ENCODE measurements at places on chromosomes 6 and 20. TPM values are rescaled to one million over a fixed set of nuclear protein-coding genes. Genes with fewer than 3 reads are reported as not detected.

DNA sequence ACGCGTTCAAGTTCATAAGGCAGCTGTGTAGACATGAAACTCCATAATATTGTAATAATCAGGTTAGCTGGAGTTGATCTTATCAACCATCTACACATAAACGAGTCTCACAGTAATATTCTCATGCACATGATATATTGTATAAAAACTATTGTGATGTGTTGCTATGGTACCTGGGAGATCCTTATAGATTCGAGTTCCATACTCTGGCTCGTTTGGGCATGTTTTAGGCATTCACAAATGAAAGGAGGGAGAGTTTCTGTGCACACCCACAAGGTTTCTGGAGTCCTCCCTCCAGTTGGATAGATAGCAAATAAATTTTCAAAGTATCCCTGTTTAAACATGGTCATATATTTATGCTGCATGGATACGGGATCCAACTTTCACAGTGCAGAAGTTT is 567.5 kb upstream of the SLC35B3 start:
- DNase-seq = no peak
- no peak overlapping the region for H3K4me3 ChIP-seq
- no peaks in the 10 kb centered on the region for H3K27me3 ChIP-seq
- H3K4me1 ChIP-seq = no peaks in the 10 kb centered on the region
- H3K27ac ChIP-seq = no peak overlapping the region
- no peaks in the 10 kb centered on the region for H3K36me3 ChIP-seq

The PROKR2 gene
- not detected for total RNA-seq

- H3K4me1 ChIP-seq = peaks cover 26% of the 10 kb centered on the region
- no peak for DNase-seq
- no peak overlapping the region for H3K27ac ChIP-seq
- H3K27me3 ChIP-seq = no peaks in the 10 kb centered on the region
- H3K36me3 ChIP-seq = peaks cover 5% of the 10 kb centered on the region
Observed at GRCh38 chr20:47529840-47530239, 28.2 kb downstream of the NCOA3 start.

DNA sequence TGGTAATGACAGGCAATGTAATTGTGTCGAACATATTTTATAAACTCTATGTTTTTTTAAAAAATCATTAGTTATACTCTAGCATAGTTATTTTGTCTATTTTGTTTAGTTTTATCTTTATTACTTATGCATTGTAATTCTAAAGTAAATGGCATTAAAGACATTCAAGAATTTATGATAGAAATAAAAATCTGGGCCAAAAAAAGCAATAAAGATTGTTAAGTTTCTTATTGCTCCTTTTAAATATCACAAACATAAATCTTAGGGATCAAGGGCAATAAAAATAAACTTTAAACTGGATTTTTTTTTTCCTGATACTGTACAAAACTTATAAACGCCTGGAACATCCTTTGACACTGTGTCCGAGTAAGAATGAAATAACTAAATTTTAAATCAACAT is 931.5 kb upstream of the EYS start:
- H3K27ac ChIP-seq = no peak overlapping the region
- DNase-seq = no peak
- H3K4me1 ChIP-seq = no peaks in the 10 kb centered on the region
- no peaks in the 10 kb centered on the region for H3K36me3 ChIP-seq
- H3K27me3 ChIP-seq = no peaks in the 10 kb centered on the region

GRCh38 chr20:4151991-4152695 is 136.8 kb upstream of the RNF24 start:
- DNase-seq = no peak
- peaks cover 20% of the 10 kb centered on the region for H3K4me1 ChIP-seq
- no peaks in the 10 kb centered on the region for H3K36me3 ChIP-seq
- H3K4me3 ChIP-seq = no peak overlapping the region
- no peak overlapping the region for H3K27ac ChIP-seq
